ENCODE measurements at places on chromosomes 1 and 21.

- no peak for DNase-seq
These were observed 42.7 kb downstream of the WNT4 start for GRCh38 chr1:22100168-22100567.

- DNase-seq, result peak; percentile 29
These were observed 25.0 kb downstream of the LRRC8C start for GRCh38 chr1:89657886-89658285.

- DNase-seq, result peak; percentile 18
These were observed 7.9 kb upstream of the TRAF5 start for GRCh38 chr1:211318576-211319280.

- no peak for DNase-seq
These were observed 17.5 kb downstream of the PTGFRN start for GRCh38 chr1:116927049-116927798.

GRCh38 chr1:115873184-115873583 lies 32.3 kb upstream of the NHLH2 start:
- no peak for DNase-seq

DNA sequence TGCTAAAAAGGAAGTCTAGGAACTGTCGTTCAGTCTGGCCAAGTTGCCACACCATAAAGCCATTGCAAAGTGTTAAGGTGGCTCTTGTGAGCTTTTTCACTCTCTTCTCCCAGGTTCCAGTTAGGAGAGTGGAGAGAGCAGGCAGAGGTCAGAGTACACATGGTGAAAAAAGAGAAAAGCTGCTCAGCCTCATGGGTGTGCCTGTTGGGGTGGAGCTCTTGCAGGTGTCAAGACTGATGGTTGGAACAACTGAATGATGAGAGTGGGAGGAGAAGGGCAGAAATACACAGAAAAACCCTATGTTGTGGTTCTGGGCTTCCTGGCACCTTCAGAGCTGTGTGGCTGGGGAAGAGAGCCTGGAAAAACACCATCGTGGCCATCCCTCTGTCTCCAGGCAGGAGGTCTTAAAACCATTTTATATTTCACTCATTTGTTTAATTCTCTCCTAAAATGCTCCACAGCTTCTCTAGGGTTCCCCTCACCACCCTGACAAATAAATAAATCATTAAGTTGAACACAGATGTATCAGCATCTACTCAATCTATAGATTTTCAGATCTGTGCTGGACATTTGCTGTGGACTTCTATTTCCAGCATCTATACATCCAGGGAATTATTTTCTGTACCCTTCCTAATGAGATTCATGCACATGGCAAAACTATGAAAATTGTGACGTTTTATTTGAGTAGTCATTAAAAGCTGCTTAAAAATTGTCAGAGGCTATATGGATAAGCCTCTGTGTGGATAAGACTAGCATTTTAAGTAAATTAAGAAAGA lies 17.5 kb downstream of the UBASH3A start:
- DNase-seq, result no peak

DNA sequence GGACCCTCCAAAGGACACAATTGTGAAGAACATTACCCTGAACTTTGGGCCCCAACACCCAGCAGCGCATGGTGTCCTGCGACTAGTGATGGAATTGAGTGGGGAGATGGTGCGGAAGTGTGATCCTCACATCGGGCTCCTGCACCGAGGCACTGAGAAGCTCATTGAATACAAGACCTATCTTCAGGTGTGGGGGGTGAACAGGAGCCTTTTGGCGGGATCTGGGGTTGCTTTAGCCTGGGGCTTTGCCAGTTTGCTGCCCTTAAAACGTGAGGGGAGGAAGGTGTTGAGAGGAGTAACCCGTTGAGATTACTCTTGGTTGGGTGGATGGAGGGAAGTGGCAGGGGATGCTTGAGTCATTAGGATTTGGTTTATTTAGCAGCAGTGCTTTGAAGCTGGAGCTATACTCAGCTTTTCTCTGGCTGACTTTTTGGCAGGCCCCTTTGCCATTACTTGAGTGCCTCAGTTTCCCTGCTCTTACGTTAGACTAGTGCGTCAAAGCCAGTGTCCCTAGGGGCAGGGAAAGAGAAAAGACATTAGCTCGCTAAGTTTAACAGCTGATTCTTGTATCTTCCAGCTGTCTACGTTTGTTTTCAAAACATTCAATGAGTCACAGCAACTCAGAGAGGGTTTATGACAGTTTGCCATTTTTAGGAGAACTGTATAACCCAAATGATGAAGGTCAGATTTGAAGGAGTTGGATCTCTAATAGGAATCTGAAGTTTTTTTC lies 4.4 kb downstream of the NDUFS2 start:
- no peak for DNase-seq

GRCh38 chr1:159924025-159924790 lies 1.1 kb downstream of the TAGLN2 start:
- DNase-seq, result peak; percentile 44

GRCh38 chr1:47533793-47534328 lies 96.0 kb downstream of the FOXD2 start:
- no peak for DNase-seq

DNA sequence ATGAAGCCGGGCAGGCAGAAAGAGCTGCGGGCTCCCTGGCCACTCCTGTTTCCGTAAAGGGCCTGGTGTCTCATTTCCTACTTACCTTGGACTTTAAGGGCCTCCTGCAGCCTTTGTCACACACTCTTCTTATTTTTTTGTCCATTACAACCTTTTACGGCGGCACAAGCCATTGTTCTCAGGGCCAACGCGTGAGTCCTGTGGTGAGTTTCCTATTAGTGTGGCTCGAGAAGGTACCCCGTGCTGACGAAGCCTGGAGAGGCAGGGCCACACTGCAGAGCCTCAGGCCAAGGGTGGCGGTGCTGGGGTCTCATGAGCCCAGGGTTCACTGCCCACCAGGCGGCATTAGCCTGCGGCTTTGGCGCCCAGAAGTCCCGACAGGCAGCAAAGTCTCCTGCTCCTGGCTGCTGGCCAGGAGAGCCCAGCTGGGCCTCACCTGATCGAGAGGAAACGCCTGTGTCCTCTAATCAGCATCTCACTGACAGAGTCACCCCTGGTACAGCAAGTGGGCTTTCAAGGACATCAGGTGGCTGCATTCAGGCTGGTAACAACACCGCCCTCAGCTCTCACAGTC lies 62.0 kb downstream of the SIK1 start:
- DNase-seq, result no peak

GRCh38 chr1:172360511-172360910 lies 60.0 kb upstream of the C1orf105 start:
- DNase-seq, result no peak

- DNase-seq, result no peak
These were observed 516 bp downstream of the PHLDA3 start for GRCh38 chr1:201468501-201468843.

- DNase-seq, result peak; percentile 9
These were observed 23.0 kb downstream of the KNCN start for GRCh38 chr1:46528297-46528955.

DNA sequence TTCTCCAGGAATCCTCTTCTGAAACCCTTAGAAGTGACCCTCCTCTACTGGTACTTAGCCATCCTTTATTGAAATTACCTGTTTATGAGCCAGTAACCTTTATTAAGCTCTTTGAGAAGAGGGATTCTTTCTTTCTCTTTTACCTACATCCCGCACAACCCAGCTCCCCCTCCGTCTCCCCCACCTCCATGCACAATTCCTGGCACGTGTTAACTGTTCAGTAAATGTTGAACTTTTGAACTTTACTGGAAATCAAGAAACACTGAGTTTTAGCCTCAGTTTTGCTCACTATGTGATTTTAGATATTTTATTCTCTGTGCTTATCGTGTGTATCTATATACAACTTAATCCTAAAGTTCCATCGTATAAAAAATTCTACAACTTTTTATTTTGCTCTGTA lies 1.8 kb downstream of the TMED5 start:
- DNase-seq, result no peak

DNA sequence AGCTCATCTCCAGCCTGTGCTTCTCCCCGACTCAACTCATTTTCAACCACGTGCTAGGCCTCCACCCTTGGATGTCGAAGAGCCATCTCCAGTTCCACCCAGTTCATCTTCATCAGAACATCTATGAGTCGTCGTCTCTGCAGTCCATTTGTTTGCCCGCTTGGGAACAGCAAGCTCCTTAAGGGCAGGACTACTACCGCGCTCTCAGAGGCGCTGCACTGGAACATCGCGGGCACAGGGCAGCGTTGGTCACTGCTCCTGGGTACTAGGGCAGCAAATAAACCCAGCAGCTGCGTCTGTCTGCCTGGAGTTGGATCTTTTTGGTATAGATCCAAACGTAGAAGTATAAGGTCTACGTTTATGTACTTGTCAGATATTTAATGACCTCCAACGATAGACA lies 478 bp upstream of the PRDM2 start:
- no peak for DNase-seq

GRCh38 chr1:67137307-67137753 lies 2.6 kb upstream of the C1orf141 start:
- DNase-seq, result no peak

GRCh38 chr1:206955476-206956451 lies 9.5 kb upstream of the PIGR start:
- no peak for DNase-seq

DNA sequence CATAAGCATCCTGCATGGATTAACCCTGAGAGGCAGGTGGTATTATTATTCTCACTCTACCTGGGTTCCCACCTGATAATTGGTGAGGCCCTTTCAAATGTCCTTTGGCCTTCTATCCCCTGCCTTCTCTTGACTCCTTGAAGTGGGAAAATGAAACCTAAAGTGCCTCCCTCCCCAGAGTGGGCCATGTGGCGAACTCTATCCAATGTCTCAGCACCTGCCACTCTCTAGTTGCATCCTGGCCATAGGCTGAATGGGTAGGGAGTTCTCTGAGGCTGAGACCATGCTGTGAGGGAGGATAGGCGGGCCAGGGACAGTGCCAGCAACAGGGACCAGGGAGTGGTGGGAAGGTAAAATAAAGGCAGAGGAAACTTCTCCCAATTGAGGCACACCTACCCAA lies 35.3 kb downstream of the ELF3 start:
- no peak for DNase-seq

DNA sequence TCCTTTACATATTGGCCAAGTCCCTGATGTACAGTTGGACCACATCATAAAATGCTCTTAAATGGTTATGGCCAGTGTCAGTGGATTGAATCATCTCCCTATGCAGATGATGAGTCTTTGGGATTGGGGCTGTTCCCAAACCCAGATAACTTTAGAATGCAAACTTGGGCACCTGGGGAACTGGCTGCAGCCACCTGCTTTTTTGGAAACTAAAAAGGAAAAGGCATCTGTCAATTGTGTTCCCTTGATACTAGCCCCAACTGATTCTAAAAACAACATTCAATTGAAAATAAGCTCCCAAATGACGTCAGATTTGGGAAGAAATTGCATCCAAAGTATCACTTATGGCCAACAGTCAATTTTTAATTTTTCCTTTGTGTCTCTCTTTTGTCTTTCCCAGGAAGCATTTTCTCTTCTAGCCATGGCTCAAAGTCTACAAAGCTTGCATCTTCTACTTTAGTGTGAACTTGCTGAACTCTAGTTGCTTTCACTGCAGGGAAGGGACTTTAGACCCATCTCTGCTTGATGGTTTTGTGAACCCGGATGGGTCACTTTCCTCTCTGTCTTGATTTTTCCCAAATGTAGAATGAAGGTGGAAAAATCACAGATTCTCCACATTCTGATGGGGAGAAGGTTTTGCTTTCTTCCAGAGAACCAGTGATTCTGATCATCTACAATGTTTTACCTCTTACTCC lies 402.3 kb upstream of the USP24 start:
- DNase-seq, result no peak

DNA sequence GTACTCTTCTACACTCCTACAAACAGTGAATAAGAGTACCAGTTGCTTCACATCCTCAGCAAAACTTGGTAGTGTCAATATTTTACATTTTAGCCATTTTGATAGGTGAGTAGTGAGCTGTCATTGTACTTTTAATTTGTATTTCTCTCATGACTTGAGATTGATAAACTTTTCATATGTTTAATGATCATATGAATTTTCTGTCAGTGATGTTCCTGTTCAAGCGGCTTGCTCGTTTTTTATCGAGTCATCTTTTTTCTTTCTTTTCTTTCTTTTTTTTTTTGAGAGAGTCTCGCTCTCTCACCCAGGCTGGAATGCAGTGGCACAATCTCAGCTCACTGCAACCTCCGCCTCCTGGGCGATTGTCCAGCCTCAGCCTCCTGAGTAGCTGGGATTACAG lies 17.0 kb upstream of the WDTC1 start:
- no peak for DNase-seq

DNA sequence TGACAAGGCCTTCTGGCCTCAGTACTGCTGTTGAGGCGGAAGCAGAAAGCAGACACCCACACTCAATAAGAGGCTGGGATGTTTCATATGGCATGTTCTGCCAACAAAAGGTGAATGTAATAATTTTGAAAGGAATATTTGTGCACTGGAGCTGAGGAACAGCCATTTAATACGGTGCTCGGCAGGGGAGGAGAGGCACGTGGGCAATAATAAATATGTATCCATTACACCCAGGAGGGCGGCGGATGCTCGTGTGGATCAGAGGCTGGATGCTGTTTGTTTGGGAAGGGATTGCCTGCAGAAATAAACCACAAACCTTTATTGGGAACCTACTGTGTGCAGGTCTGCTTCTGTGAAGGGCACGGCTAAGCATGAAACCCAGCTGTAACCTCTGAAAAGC lies 92.0 kb downstream of the VWA5B1 start:
- no peak for DNase-seq

DNA sequence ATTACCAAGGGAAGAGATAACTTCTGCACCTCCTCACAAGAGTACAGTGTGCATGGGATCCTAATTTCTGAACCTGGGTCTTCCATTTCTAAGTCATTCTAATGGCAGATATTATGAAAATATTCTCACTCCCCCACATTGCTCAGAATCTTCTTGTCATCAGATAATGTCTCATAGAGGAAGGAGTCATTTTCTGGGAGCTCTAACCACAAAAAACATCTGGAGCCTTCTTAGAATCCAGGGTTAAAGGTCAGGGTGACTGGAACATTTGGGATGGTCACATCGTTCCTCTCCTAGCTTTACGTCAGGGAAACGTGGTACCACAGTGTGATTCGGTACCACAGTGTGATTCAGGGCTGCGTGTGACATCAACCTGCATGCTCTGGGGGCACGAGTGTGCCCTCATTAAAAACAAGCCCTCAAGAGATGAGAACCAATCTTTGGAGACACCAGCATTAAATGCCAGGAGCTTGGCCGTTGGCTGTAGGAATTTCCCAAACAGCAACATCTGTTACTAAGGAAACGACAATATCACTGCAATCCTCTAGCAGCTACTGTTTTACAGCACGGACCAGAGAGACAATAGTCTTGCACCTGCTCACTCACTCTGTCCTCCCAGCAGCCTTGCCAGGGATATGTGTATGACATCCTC lies 179.1 kb downstream of the PSMG1 start:
- no peak for DNase-seq

DNA sequence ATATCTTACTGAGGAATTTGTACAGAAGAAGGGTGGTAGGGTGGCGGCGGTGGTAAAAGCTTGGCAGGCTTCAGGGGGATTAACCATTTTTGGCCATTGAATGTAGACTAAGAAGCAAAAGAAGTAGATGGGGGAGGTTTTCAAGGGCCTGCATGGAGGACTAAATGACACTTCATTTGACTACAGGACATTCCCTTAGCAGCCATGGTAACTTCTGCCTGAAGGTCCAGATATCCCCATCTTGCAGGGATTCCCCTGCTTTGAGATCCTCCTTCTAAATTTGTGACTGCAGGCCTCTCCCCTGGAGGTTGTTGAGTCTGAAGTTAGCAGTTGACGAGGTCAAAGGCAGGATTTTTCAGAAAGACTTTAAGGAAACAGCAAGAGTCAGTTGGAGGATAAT lies 4.8 kb downstream of the VASH2 start:
- DNase-seq, result no peak

GRCh38 chr21:14690886-14691285 lies 144.8 kb upstream of the SAMSN1 start:
- no peak for DNase-seq

Data from OCI-LY7 (cell line).